ENCODE measurements at places on chromosomes 11 and 22. TPM values are rescaled to one million over a fixed set of nuclear protein-coding genes. Genes with fewer than 3 reads are reported as not detected.

- H3K27ac ChIP-seq, result no peak overlapping the region
- no peaks in the 10 kb centered on the region for H3K36me3 ChIP-seq
- H3K27me3 ChIP-seq, result no peaks in the 10 kb centered on the region
- DNase-seq, result no peak
- H3K4me1 ChIP-seq, result peaks cover 9% of the 10 kb centered on the region
These were observed 22.9 kb downstream of the SYTL2 start for GRCh38 chr11:85787809-85788760.

DNA sequence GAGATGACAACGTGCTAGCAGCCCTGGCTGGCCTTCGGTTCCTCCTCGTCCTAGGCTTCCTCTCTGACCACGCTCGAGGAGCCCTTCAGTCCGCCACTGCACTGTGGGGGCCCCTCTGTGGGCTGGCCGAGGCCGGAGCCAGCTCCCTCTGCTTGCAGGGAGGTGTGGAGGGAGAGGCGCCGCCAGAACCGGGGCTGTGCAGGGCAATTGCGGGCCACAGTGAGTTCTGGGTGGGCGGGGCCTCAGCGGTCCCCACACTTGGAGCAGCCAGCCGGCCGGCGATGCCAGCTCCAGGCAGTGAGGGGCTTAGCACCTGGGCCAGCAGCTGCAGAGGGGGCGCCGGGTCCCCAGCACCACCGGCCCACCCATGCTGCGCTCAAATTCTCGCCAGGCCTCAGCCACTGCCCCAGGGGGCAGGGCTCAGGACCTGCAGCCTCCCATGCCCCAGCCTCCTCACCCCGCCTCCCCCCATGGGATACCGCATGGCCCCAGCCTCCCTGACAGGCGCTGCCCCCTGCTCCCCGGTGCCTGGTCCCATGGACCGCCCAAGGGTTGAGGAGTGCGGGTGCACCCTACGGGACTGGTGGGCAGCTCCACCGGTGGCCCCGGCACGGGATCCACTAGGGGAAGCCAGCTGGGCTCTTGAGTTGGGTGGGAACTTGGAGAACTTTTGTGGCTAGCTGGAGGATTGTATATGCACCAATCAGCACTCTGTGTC, 399.4 kb downstream of the LUZP2 start:
- H3K4me3 ChIP-seq, result no peak overlapping the region
- H3K4me1 ChIP-seq, result no peaks in the 10 kb centered on the region
- DNase-seq, result no peak
- H3K27me3 ChIP-seq, result no peaks in the 10 kb centered on the region
- H3K36me3 ChIP-seq, result no peaks in the 10 kb centered on the region

GRCh38 chr22:44091021-44091721, 67.1 kb downstream of the PARVB start:
- DNase-seq, result no peak
- no peaks in the 10 kb centered on the region for H3K4me1 ChIP-seq
- no peaks in the 10 kb centered on the region for H3K27me3 ChIP-seq
- no peak overlapping the region for H3K27ac ChIP-seq

- H3K4me3 ChIP-seq, result no peak overlapping the region
- H3K4me1 ChIP-seq, result no peaks in the 10 kb centered on the region
- no peak overlapping the region for H3K27ac ChIP-seq
- peak; percentile 67 for DNase-seq
- H3K36me3 ChIP-seq, result no peaks in the 10 kb centered on the region
- peaks cover 4% of the 10 kb centered on the region for H3K27me3 ChIP-seq
These were observed 71.7 kb downstream of the IGLL5 start for GRCh38 chr22:22959147-22959827.

- DNase-seq, result no peak
- no peak overlapping the region for H3K4me3 ChIP-seq
- no peaks in the 10 kb centered on the region for H3K27me3 ChIP-seq
- H3K4me1 ChIP-seq, result peaks cover 32% of the 10 kb centered on the region
These were observed 41.5 kb downstream of the OR4D9 start for GRCh38 chr11:59552844-59553243.

GRCh38 chr11:16007514-16007913, 348.8 kb downstream of the SOX6 start:
- no peak overlapping the region for H3K27ac ChIP-seq
- DNase-seq, result no peak
- no peaks in the 10 kb centered on the region for H3K4me1 ChIP-seq
- no peak overlapping the region for H3K4me3 ChIP-seq
- no peaks in the 10 kb centered on the region for H3K27me3 ChIP-seq

DNA sequence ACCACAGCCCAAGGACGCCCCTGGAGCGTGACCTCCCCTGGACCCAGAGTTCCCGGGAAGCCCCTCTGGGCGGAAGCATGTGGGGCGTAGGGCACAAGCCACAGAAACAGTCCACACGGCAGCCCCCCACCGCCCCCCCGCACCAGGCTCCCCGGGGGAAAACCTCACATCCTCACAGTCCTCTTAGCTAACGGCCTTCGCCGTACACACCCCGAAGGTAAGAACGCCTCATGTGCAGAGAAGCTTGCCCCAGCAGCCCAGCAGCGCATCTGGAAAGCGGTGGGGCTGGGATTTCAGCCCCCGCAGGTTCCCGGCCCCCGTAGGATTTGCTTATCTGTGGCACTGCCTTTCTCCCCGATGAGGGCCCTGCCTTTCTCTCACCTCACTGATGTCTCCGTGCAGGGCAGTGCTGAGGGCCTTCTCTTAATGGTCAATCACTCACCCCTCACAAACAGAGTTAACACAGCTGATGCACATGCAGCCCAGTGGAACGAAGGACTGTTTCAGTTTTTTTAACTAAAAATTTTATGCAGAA, 309.2 kb downstream of the BRD1 start:
- DNase-seq, result no peak
- H3K27ac ChIP-seq, result no peak overlapping the region
- no peaks in the 10 kb centered on the region for H3K36me3 ChIP-seq

The SLC5A1 gene
- not detected for total RNA-seq

The LRRC74B gene
- not detected for total RNA-seq

DNA sequence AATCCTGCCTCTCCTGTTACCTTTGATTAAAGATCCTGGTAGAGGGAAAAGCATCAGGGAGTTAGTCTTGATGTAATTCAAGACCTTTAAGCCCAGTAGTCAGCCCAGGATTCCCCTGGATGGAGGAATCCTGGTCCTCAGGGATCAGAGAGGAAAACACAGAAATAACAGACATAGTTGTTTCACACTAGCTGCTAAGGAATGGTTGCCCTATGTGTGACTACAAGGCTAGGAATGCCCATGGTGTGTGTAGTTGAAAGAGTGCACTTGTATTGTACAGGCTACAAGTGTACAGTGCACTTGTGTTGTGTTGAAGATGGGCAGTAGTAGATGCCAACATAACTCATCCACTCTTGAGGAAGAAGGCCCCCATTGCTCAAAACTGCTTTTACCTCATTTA, 226.8 kb downstream of the AASDHPPT start:
- H3K27ac ChIP-seq, result no peak overlapping the region
- H3K4me3 ChIP-seq, result no peak overlapping the region
- H3K27me3 ChIP-seq, result no peaks in the 10 kb centered on the region
- no peaks in the 10 kb centered on the region for H3K36me3 ChIP-seq
- no peaks in the 10 kb centered on the region for H3K4me1 ChIP-seq

DNA sequence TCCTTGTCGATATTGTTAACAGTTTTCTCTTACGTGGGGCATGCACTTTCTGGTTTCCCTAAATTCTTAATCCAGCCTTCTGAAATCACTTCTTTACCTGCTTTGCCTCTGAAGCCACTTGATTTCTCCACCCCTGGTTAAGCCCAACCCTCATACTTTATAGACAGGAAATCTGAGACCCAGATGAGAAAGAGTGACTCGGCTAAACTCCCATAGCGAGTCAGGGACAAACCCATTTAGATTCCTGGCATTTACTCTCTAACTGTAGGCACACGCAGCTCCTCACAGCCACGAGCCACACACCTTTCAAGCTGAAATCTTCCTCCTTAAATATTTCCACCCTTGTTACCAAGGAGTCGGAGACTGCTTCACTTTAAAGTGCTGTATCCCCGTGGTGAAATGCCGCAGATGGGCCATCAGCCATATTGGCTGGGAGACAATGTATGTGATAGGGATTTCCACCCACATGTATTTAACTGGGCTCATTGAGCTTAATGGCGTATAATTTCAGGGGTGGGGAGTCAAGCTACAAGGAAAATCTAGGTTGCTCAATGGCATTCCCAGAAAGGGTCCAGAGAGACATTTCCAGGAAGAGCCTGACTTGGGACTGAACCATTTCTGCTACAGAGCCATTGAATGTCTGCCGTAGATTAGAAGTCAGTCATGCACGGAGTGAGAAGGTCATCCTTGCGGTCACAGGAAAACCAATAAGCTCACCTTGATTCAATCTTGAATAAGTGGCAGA, 49.9 kb upstream of the GRK3 start:
- no peak overlapping the region for H3K27ac ChIP-seq

The RAC2 gene
- 452 TPM for total RNA-seq

GRCh38 chr22:41526830-41527799, 17.2 kb downstream of the POLR3H start:
- no peaks in the 10 kb centered on the region for H3K27me3 ChIP-seq
- DNase-seq, result peak; percentile 69
- peaks cover 21% of the 10 kb centered on the region for H3K36me3 ChIP-seq
- H3K4me3 ChIP-seq, result no peak overlapping the region

- H3K36me3 ChIP-seq, result no peaks in the 10 kb centered on the region
- H3K4me3 ChIP-seq, result no peak overlapping the region
- DNase-seq, result no peak
- H3K27ac ChIP-seq, result no peak overlapping the region
- H3K4me1 ChIP-seq, result peaks cover 12% of the 10 kb centered on the region
These were observed 99.3 kb upstream of the SESN3 start for GRCh38 chr11:95330302-95330701.

DNA sequence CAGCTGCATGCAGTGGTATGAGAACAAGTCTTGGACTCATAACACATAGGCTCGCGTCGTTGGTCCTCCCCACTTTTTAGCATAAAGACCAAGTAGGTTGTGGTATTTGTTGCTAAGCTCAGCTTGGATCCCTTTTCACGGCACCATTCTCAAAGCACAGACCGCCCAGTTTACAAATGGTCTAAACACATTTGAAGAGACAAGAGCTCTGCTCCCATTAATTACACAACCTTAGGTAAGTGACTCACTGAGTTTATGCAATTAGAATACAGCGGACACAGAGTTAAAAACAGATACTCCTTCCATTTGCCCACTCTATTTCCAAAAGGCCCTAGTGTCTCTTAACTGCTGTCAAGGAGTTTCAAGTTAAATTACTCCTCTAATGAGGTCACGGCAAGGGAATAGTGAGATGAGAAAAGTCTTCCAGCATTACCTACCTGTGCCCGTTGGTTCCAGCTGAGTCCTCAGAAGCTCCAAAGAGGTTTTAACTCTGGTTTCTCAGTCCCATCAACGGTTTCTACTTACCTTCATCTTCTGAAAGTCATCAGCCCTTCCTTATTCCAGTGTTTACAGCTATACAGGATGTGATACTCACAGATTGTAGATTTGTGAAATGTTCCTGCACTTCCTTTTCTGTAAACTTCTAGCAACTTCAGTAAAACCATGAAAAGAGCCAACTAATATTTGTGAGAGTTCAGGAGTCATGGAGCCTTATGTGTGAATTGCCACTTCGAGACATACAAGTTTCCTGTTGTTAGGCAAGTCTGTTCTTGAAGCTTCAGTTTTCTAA, at the start of gene MS4A6A:
TSS of gene MS4A6A (minus strand) at position 543 of the 790 bp plus-strand sequence. CDS start 1,356 bp downstream, outside the sequence.
- H3K4me3 ChIP-seq, result no peak within 1 kb of the TSS
- H3K27me3 ChIP-seq, result no peaks in the 10 kb centered on the region
- no peak for DNase-seq
- H3K27ac ChIP-seq, result no peak within 1 kb of the TSS
- no peaks in the 10 kb centered on the region for H3K36me3 ChIP-seq

All from CD8-positive, alpha-beta memory T cell (primary cell).